ENCODE measurements at places on chromosomes 12 and 14.

DNA sequence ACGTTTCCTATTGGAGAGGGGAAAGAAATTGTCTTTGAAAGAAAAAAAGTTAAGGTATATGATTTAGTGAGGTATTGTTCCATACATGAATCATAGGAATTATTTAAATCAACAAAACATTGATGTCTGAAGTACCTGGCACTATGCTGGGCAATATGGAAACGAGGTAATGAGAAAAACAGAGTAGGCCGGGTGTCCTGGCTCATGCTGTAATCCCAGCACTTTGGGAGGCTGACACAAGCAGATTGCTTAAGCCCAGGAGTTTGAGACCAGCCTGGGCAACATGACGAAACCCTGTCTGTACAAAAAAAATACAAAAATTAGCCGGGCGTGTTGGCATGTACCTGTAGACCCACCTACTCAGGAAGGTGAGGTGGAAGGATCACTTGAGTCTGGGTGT, 45.9 kb downstream of the AEBP2 start:
- DNase-seq = no peak

GRCh38 chr12:65615118-65615517, 209.2 kb upstream of the HMGA2 start:
- DNase-seq = no peak

DNA sequence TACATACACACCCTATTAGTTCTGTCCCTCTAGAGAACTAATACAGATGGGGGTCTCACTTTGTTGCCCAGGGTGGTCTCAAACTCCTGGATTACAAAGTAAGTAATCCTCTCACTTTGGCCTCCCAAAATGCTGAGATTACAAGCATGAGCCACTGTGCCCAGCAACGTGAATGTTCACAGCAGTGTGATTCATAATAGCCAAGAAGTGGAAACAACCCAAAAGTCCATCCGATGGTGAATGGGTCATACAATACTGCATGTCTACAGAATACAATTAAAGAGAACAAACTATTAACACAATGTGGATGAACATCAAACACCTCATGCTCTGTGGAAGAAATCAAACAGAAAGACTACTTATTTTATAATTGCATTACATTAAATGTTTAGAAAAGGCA, 57.3 kb upstream of the SYNE2 start:
- no peak for DNase-seq

DNA sequence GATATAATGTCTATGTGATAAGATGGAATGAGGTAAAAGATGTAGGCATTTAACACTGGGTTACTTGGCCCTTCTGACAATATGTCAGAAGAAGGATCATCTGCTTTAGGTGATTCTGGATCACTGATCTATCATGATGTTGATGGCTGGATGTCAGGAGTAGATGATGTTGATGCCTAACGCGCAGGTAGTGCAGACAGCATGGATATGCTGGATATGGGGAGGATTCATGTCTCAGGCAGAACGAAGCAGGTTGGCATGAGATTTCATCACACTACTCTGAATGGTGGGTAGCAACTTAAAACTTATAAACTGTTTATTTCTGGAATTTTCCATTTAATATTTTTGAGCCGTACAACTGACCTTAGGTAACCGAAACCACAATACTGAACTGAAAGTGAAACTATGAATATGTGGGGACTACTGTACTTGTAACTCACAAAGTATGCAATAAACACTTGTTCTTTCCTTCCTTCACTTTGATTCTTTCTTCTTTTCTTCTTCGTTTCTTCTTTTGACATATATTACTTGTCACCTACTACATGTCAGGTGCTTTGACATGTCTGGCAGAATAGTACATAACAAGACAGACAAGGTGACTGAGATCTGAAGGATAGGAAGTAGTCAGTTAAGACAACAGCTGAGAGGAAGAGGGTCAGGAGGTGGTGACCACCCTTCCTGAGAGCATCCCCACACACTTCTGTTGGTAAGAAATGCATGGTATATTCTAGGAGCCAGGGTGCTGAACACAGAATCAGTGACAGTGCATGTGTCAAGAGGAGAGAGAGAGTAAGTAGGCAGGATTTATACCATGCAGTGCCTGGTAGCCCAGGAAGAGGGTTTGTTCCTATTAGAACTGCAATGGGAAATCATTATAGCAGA, 238.8 kb downstream of the PPFIA2 start:
- DNase-seq = no peak

- DNase-seq = no peak
These were observed 22.4 kb downstream of the ENTPD5 start for GRCh38 chr14:73996731-73997107.

DNA sequence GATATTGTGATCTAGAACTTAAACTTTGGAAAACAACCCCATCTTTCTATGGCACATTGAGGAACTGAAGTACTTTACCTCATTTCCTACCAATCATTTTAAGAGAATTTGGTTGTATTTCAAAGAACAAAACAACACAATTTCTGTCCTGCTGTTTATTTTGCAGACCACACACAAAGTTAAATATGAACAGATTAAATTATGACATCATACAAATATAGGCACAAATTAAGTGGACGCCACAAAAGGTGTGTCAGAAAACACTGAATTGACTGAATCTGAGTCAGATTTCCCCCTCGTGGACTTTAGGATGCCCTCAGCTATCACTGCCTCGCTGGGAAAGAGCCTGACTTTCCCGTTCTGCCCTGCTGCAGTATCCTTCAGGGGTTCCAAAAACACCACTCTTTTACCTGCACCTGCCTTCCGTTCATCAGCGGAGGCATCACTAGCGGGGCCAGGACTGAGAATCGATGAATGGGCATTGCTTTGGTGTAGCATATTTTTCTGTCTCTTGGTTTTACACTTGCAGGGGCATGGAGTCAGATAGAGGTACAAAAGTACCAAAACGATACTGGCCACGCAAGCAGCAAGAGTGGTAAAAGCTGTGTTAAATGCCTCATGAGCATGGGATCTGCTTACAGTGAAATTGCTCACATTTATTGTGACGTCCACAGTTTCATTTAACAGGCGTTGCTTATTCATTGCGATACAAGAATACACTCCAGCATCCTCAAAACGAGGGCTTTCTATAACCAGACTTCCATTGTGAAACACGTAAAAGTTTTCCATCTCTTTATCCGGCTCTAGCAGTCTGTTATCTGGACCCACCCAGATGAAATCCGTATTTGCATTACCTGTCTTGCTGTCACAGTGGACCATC, 2.0 kb upstream of the PCED1B start:
- no peak for DNase-seq

- no peak for DNase-seq
These were observed 53.8 kb upstream of the RIC8B start for GRCh38 chr12:106720696-106721095.

- DNase-seq = peak; percentile 92
These were observed at the start of gene AEBP2 for GRCh38 chr12:19439059-19440018. TSS of gene AEBP2 (plus strand) at chr12:19439492. CDS start at chr12:19439700, 208 bp downstream.

- peak; percentile 85 for DNase-seq
These were observed 1.8 kb downstream of the CKB start for GRCh38 chr14:103520657-103521437.

DNA sequence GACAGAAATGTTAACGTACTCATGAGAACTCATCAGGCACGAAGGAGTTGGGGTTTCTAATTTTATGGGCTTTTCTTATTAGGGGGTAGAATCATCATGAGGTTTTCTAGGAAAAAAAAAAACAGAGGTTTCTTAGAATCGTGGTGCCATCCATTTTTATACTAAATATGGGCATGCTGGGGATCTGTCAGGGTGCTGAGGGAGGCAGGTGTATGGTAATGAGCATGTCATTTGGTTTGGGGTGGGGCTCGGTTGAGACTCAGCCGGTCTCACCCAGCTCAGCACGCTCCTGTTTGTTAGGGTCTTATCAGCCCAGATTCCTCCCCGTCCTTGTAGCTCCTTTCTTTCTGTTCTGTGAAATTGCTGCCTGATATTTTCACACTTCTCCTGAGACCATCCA, 98.2 kb downstream of the DICER1 start:
- DNase-seq = no peak

- DNase-seq = no peak
These were observed 115.3 kb downstream of the PTGER2 start for GRCh38 chr14:52429451-52429850.

Data from hematopoietic multipotent progenitor cell treated with erythropoietin and hydrocortisone succinate and interleukin-3 and kit ligand, for 8 days (in vitro differentiated cells).